T-helper 1 cell (primary cell): ENCODE measurements at places on chromosomes 13 and 19.

- no peak for DNase-seq
Observed at GRCh38 chr13:51666374-51666773, 82.1 kb downstream of the WDFY2 start.

DNA sequence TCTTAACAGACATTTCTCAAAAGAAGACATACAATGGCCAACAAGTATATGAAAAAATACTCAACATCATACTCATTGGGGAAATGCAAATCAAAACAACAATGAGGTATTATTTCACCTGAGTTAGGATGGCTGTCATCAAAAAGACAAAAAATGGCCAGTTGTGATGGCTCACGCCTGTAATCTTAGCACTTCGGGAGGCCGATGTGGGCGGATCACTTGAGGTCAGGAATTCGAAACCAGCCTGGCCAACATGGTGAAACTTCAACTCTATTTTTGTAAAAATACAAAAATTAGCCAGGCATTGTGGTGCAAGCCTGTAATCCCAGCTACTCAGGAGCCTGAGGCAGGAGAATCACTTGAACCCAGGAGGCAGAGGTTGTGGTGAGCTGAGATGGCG lies 22.0 kb downstream of the CEACAM16 start:
- DNase-seq, result no peak

DNA sequence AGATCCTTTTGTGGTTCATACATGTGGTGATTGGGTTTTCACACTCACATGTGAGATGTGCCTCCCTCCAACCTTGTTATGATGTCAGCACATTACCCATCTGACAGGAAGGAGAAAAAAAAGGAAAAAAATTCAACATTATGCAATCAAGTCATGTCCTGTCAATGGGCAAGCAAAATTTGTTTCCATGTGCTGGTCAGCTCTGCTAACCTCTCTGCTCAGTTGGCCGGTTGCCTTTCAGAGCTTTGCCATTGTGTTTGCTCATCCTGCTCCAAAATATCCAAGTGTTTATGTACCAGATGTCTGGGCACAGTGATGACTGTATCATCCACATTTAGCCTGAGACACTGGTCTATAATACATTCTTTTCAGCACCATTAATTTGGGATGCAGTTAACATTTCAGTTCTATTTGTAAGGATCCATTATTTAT lies 27.0 kb upstream of the METTL21C start:
- DNase-seq, result no peak

GRCh38 chr19:35142606-35143230 lies 337 bp upstream of the FXYD7 start:
- peak; percentile 64 for DNase-seq

DNA sequence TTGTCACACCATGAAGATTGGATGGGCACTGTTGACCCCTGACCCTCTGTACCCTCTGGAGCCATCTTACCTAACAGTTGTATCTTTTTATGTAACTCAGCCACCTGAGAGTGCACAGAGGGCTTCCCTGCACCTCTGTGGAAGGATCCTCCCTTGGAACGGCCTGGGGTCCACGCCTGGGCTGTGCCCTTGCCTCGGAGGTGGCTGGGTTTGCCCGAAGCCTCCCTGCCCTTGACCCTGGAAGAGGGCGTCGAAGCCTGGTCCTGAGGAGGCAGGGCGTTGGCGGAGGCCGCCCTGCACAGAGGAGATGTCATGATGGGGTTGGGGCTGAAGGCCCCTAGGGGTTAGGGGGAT lies 241 bp downstream of the ODAD3 start:
- DNase-seq, result no peak
